ENCODE measurements at places on chromosomes 16 and 17. TPM values are rescaled to one million over a fixed set of nuclear protein-coding genes. Genes with fewer than 3 reads are reported as not detected.

DNA sequence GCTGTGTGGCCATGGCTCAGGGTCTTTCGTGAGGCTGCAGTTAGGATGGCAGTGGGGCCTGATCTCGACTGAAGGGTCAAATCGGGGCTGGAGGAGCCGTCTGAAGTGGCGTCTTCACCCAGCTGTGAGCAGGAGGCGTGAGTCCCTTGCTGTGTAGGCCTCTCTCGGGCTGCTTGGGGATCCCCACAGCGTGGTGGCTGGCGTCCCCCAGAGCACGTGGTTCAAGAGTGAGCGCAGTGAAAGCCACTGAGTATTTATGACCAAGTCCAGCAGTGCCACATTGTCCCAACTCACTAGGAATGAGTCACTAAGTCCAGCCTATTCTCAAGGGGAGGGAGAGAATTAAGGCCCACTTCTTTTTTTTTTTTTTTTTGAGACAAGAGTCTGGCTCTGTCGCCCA is 11.7 kb upstream of the TCF25 start:
- no peak for DNase-seq
- no peak overlapping the region for H3K27ac ChIP-seq
- H3K36me3 ChIP-seq: peaks cover 2% of the 10 kb centered on the region
- H3K4me3 ChIP-seq: no peak overlapping the region
- no peaks in the 10 kb centered on the region for H3K27me3 ChIP-seq
- H3K4me1 ChIP-seq: peaks cover 32% of the 10 kb centered on the region

DNA sequence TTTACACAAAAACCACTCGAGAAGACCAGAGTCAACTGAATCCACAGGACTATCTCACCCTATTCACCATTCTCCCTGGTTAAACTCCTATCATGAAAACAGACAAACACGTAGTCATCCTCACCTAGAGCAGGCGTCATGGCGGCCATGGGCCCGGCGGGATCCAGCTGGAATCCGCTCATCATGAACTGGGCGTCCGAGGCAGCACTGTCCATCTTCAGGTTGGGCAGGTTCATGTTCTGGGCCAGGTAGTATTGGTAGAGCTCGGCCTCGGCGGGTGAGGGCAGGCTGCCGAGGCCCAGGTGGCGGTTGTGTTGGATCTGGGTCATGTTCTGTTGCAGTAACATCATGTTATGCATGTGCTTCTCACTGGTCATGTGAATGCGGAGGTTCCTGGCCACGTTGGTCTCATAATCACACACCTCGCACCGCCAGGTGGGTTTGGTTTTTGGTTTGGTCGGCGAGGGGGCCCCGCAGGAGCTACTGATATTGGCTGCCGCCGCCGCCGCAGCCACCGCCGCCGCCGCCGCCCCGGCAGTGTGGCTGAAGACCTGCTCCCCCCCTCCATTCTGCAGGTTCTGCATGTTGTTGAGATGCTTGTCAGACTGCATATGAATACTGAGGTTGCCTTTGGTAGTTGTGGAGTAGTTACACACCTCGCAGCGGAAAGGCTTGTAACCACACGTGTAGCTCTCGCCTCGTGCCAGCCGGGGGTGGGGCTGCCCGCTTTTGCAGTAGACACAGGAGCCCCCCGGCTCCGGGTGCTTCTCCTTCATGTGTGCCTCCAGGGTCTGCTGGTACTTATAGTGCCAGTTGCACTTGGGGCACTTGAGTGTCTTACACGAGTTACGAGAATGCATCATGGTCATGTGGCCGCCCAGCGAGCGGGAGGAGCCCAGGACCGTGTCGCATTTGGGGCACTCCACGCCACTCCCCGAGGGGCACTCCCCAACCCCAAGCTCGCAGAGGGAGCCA is 90.3 kb downstream of the ZFHX3 start:
- no peak overlapping the region for H3K27ac ChIP-seq
- H3K36me3 ChIP-seq: no peaks in the 10 kb centered on the region
- no peak overlapping the region for H3K4me3 ChIP-seq
- no peak for DNase-seq

DNA sequence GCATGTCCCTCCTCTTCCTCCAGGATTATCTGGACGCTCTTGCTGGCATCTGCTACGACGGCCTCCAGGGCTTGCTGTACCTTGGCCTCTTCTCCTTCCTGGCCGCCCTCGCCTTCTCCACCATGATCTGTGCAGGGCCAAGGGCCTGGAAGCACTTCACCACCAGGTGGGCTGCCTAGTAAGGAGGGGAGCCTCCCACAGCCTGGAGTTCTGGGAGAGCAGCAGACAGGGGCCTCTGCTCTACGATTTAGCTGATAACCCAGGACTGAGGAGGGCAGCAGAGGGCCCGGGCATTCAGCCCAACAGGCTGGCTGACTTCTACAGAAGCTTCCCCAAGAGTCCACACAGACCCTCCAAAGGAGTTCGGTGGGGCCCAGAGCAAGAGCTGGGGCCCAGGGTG is 21.8 kb upstream of the DNAI2 start:
- no peak overlapping the region for H3K4me3 ChIP-seq
- no peaks in the 10 kb centered on the region for H3K4me1 ChIP-seq
- H3K27me3 ChIP-seq: no peaks in the 10 kb centered on the region
- no peaks in the 10 kb centered on the region for H3K36me3 ChIP-seq
- DNase-seq: no peak

DNA sequence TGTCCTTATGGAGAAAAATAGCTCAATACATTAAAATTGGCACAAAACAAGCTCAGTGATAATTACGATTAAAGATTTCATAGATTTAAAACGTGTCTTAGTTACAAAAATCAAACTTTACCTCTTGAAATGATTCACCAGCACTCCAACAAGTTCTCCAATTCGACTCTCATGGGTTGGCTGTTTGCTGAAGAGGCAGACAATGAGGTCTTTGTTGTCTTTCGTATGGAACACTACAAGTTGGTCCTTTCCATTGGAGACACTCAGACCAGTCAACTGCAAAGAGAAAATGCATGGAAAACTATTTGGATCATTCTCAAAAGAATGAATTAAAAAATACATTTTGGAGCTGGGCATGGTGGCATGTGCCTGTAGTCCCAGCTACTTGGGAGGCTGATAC is 118.2 kb downstream of the CDK5R1 start:
- H3K27me3 ChIP-seq: peaks cover 3% of the 10 kb centered on the region
- no peak overlapping the region for H3K4me3 ChIP-seq

DNA sequence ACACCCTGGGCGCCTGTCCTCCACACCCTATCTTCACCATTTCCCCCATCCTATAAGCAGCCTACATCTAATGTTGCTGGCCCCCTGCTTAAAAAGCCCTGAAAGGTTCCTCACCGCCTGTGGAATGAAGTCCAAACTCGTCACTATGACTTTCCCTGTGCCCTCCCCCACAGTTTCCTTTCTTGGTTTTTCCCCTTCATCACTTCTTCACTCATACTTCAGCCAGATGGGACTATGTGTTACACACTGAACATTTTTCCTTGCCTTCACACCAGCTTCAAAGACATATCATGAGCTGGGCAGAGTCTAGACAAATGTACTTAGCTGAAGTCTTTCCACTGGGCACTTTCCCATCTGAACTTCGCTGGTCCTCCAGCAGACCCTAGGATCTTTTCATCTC is 1.5 kb upstream of the MARCHF10 start:
- no peak for DNase-seq
- no peaks in the 10 kb centered on the region for H3K4me1 ChIP-seq
- peaks cover 46% of the 10 kb centered on the region for H3K27me3 ChIP-seq
- H3K36me3 ChIP-seq: no peaks in the 10 kb centered on the region
- H3K27ac ChIP-seq: no peak overlapping the region
- no peak overlapping the region for H3K4me3 ChIP-seq

DNA sequence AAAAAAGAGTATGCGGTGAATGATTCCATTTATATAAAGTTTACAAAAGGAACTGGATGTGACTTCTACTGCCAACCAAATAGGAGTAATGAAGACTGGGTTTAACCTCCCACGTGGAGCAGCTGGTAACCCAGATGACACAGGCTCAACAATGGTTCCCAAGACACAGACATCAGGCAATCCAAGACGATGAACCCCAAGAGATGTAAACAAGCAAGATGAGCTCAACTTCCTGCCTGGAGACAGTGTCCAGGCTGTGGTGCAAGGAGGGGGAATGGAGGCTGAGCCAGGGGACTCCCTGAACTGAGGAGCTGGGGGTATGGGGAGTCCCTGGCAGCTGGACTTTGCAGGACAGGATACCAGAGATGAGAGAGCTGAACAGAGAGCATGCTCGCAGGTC is 104.7 kb downstream of the LITAF start:
- DNase-seq: no peak
- H3K4me1 ChIP-seq: no peaks in the 10 kb centered on the region
- no peak overlapping the region for H3K27ac ChIP-seq
- no peaks in the 10 kb centered on the region for H3K36me3 ChIP-seq
- H3K27me3 ChIP-seq: no peaks in the 10 kb centered on the region

- peak overlapping the region; percentile 95 for H3K4me3 ChIP-seq
- H3K27ac ChIP-seq: peak overlapping the region; percentile 94
- peaks cover 9% of the 10 kb centered on the region for H3K27me3 ChIP-seq
- DNase-seq: peak; percentile 49
- peaks cover 18% of the 10 kb centered on the region for H3K4me1 ChIP-seq
- H3K36me3 ChIP-seq: peaks cover 2% of the 10 kb centered on the region
Observed at GRCh38 chr17:7403043-7403726, 712 bp downstream of the TMEM256 start.

DNA sequence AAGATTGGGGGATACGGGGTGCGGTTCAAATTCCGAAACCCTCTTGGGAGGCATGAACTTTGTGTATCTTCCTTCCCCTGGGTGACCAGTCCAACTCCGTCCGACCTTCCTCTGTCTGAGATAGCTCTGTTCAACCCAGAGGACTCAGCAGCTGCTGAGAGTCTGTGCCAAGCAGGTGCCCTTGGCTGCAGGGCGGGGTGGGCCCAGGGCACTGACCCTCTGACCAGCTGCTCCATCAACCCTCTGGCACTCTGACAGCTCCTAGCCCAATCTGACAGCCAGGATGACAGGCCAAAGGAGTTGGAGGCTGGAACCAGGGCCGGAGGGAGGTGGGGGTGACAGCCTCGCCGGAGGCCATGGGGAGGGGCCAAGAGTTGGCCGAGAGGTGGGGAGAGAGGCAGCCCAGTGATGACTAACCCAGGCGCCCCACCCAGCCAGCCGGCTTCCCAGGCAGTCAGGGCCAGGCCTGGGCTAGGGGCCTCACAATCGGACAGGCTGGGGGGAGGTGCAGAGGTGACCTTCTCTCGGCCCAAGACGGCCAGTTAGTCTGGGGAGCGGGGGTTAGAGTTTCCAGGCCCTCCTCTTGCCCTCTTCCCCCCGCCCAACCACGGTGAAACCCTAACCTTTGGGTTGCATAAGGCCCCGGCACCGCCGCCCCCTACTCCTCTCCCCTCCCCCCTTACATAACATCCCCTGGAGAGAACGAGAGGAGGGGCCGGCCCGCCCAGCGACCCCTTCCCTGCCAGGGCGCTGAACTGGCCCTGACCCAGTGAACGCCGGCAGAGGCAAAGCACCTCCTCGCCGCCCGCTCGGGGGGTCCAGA is 5.0 kb upstream of the TLCD2 start:
- DNase-seq: peak; percentile 58
- peaks cover 15% of the 10 kb centered on the region for H3K27me3 ChIP-seq
- peaks cover 41% of the 10 kb centered on the region for H3K4me1 ChIP-seq
- H3K36me3 ChIP-seq: peaks cover 11% of the 10 kb centered on the region
- peak overlapping the region; percentile 95 for H3K4me3 ChIP-seq

GRCh38 chr17:22128723-22129122 is 436.4 kb downstream of the KCNJ18 start:
- no peak overlapping the region for H3K27ac ChIP-seq
- H3K27me3 ChIP-seq: no peaks in the 10 kb centered on the region
- H3K4me1 ChIP-seq: no peaks in the 10 kb centered on the region
- DNase-seq: no peak
- no peak overlapping the region for H3K4me3 ChIP-seq

DNA sequence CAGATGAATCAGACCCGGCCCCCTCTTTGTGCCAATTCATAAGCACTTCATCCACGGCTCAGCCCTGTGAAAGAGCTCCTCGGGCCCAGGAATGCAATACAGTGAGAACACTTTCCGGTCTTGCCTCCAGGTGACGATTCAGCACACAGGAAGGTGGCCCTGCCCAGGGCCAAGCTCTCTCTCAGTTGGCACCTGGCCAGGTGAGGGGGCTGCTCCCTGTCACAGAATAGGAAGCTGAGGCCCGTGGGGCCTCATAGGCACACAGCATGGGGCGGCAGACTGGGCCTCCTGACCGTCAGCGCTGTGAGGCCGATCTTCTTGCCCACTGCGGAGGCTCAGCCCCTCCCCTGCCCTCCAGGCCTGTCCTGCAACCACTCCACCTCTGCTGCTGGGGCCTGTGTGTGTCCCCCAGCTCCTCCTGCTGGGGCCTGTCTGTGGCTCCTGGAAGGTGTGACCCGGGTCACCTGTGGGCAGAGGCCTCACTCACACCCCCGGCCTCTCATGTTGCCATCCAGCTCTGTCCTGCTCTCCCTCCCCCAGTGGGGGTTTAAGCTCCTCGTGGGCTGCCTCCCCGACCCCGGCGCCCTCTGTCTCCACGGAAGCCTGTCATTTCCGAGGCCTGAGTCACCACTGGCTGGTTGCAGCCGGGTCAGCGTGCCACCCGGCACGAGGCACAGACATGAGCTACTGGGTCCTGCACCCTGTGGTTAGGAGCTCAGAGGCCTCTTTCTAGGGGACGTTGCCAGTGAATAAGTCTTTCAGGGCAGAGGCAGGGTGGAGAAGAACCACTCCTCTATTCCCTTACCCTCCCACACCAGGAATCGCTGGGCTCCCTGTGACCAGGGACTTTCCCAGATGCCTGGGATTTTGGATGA is 114.4 kb downstream of the SEC14L1 start:
- H3K36me3 ChIP-seq: no peaks in the 10 kb centered on the region
- no peak for DNase-seq
- peaks cover 7% of the 10 kb centered on the region for H3K27me3 ChIP-seq
- H3K27ac ChIP-seq: no peak overlapping the region

DNA sequence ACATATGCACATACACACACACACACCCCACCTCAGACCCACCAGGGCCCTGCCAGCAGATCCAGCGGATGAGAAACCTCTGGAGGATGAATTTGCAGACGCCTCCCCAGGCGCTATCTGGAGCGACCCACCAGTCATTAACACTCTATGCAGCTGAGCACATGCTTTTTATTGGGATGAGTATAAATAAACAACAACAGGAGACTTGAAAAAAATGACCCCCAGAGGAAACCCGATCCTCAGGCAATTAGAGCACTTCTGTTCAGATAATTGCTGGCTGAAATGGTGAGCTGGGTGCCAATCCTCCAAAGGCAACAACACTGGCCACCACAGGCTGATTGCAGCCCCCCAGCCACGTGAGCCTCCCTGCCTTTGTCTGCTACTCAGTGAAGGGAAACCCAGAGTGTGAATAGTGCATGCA is 32.9 kb downstream of the DYNLRB2 start:
- peaks cover 9% of the 10 kb centered on the region for H3K36me3 ChIP-seq
- H3K4me3 ChIP-seq: no peak overlapping the region
- no peak overlapping the region for H3K27ac ChIP-seq
- peaks cover 6% of the 10 kb centered on the region for H3K27me3 ChIP-seq
- DNase-seq: no peak

Gene WNT3
- not detected for total RNA-seq

Gene HAP1
- total RNA-seq: 0.08 TPM

Gene CES3
- 4.3 TPM for total RNA-seq

Gene AIPL1
- total RNA-seq: not detected

Gene OR1F1
- total RNA-seq: not detected

Measured in activated CD8-positive, alpha-beta T cell treated with anti-CD3 and anti-CD28 coated beads, Interleukin-2, amount 10 ng/mL, durations not matched to agents 7 days and 5 days (primary cell).